NCI-H510A (cell line): ENCODE measurements at places on chromosomes 5 and 9.

DNA sequence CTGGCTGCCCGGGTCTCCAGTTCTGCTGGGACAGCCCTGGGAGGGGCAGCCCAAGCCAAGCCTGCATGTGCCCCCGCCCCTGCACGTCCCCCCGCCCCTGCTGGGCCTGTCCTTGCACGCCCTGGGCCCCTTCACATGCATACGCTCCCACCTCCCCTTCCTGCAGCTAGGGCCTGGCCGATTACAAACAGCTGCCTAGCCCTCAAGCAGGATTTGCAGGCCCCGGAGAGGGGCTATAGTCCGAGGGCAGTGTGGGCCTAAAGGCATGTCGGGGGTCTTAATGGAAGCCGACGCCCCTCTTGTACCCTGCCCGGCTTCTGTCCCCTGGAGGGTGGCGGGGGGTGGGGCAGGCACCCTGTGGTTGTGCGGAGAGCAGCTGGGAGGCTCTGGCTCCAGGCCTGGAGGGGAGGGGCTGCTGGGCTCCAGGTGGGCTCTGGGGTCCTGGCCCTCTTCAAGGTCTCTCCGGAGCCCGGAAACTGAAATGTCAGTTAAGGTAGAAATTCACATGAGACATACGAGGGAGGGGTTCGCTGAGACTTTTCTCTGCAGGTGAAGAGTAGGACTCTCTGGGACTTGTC is 16.9 kb downstream of the COL5A1 start:
- no peak for DNase-seq

DNA sequence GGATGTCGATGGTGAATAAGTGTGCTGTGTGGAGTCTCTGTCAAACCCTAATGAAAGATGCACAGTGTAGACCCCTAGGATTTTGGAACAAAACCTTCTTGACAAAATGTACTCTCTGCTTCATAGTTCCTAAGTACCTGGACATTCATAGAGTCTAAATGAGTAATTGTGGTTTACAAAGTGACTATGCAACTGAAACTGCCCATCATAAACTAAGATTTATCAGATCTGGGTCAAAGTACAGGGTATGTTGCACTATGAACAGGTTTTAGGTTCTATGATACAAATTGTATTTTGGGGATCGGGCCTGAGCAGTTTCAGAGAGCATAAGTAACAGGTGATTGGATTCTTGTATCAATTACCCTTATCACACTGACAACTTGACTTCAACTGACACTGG is 79.4 kb downstream of the LURAP1L start:
- DNase-seq, result no peak

DNA sequence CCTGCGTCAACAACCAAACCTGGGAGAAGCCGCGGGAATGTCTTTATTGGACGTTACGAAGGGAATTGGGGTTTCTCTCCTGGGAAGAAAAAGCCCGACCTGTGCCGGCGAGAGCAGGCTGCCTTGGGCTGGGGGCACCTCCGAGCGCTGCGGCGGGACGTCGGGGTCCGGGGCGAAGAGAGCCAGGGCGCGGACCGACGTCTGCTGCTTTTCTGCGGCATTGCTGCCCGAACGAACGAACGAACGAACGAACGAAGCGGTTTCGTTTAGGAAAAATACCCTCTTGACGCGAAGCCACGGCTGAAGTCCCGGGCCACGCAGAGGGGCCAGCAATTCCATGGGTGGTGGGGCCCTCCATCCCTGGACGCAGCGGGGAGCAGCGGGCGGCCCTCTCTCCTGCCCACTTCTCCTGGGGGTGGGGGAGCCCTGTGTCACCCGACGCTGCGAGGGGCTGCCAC is 4.8 kb upstream of the PITX1 start:
- no peak for DNase-seq

DNA sequence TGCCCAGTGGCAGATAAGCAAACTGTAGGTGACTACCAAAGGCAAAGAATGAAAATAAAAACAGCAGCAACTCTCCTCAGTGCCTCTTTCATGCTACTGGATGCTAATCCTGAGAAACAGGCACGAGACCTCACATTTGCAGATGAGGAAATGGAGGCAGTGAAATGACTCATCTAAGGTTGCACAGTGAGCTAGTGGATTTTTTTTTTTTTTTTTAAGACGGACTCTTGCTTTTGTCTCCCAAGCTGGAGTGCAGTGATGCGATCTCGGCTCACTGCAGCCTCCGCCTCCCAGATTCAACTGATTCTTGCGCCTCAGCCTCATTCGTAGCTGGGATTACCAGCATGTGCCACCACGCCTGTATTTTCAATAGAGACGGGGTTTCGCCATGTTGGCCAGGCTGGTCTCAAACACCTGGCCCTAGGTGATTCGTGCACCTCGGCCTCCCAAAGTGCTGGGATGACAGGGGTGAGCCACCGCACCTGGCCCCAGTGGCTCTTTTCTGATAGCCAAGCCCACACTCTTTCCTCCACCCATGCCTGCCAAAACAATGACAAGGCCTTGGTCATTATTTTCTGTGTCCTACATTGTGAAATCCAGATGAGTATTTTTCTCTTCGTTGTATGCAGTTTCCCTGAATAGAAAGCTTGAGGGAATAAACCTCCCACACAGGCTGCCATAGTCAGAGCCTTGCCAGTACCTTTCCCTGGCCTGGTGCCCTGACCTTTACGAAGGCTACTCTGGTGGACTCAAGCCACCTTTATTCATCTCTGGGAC is 19.2 kb downstream of the DOCK2 start:
- no peak for DNase-seq

GRCh38 chr9:86413971-86414880 is 60.0 kb upstream of the TUT7 start:
- no peak for DNase-seq

- DNase-seq, result no peak
Observed at GRCh38 chr9:5920860-5921328, 30.2 kb downstream of the MLANA start.

- no peak for DNase-seq
Observed at GRCh38 chr9:68872026-68872501, 141.8 kb downstream of the PRKACG start.

DNA sequence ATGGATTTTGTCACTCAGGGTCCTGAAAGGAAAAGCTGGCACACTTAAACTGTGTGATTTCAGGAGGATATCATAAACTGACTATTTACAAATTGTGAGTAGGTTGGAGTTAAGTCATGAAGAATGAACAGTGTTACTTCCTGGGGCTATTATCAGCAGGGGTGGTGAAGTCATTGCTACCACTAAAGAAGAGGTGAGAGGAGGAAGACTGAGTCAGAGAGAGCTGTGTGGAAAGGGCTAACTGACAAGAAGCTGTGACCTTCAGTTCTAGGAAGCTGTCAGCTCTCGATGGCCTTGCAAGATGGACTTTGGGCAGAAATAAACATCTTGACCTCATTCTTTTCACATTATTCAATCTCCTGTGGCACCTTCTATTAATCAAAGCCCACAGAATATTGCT is 72.3 kb upstream of the STARD4 start:
- no peak for DNase-seq
